HL-60 (cell line): ENCODE measurements at places on chromosomes 11 and 22.

- no peak for DNase-seq
These were observed 9.1 kb upstream of the PGA3 start for GRCh38 chr11:61194169-61194671.

DNA sequence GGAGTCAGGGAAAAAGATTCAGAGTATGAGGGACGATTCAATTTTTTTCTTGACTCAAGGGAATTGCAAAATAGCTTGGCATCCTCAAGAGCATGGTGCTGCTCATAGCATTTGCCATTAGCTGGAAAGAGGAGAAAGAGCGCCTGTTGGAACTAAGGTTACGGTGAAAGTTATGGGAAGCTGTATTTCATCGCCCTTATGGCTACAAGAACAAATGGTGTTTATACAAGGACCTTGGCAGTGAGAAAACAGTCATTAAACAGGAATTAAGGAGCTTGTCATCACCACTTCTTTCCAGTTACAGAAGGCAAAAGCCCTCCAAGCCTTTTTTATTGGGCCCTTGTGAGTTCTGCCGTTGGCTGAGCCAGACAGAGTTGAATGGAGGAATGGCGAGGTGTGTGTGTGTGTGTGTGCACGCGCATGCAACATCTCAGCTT is 74.2 kb downstream of the ALX4 start:
- no peak for DNase-seq

GRCh38 chr22:48937032-48937639 is 890.5 kb downstream of the BRD1 start:
- DNase-seq: no peak

GRCh38 chr22:30790366-30790765 is 95.7 kb downstream of the OSBP2 start:
- DNase-seq: no peak

- DNase-seq: no peak
These were observed 18.3 kb upstream of the PEX26 start for GRCh38 chr22:18059473-18059872.

- DNase-seq: peak; percentile 15
These were observed 27.1 kb upstream of the TMA7B start for GRCh38 chr22:39932918-39933649.

DNA sequence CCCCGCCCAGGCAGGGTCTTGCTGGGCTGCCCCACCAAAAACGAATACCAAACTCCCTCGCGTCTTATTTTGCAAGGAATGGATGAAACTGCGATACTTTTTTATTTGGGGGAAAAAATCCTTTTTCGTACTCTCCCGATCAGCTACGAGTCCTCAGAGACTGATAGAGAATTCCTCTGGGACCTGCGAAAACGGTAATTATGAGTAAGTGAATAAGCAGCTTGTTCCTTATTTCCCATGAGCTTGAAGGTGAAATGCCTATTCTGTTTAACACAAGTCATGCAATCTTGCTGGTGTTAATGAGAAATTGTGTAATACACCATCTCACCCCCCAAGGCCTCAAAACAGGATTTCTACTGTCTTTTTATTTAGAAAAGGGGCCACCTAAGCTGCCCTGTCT is 5.5 kb downstream of the GRK3 start:
- DNase-seq: peak; percentile 62

GRCh38 chr11:104856607-104857006 is 41.7 kb downstream of the CASP12 start:
- DNase-seq: no peak

DNA sequence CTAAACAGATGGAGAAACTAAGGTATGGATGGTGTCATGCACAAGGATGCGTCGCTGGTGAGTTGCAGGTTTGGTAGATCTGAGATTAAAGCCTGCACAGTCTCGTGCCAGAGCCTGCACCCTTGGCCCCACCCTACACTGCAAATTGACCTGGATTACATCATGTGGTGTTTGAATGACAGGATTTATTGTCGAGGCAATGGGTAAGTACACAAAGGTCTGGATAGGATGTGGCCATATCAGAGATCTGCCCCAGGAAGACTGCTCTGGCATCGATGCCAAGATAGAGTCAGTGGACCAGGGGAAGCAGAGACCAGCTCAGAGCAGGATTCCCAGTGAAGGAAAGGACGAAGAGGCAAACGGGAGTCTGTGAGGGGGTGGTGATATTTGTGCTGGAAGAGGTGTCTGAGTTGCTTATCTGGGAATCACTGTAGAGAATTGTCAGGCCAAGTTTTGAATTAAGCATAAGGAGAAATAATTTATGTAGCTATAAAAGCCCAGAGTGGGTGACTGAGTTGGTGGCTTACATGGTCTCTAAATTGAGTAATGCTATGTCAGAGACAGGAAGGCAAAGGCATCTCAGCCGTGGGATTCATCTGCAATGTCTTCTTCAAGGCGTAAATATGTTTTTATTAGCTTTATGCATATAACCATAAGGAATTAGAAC is 499.6 kb upstream of the B3GAT1 start:
- no peak for DNase-seq

- DNase-seq: no peak
These were observed 9.1 kb upstream of the PPARA start for GRCh38 chr22:46140989-46141928.

DNA sequence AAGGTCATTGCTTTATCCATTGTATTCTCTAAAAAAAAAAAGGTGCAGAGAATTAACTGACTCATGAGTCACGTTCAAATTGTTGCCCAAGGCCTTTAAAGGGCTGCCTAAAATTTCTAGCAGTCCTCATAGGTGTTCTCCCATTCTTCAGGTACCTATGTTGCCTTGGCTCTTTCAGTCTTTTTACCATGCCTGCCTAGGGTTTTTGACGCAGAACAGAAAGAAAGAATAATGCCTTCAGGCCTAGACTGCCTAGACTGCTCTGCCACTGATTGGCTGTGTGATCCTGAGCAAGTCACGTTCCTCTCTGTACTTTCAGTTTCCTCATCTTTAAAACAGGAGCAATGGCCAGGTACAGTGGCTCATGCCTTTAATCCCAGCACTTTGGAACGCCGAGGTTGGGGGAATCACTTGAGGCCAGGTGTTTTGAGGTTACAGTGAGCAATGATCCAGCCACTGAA is 21.5 kb downstream of the CTSC start:
- DNase-seq: no peak

- no peak for DNase-seq
These were observed 149.0 kb downstream of the APOL5 start for GRCh38 chr22:35866651-35867050.

DNA sequence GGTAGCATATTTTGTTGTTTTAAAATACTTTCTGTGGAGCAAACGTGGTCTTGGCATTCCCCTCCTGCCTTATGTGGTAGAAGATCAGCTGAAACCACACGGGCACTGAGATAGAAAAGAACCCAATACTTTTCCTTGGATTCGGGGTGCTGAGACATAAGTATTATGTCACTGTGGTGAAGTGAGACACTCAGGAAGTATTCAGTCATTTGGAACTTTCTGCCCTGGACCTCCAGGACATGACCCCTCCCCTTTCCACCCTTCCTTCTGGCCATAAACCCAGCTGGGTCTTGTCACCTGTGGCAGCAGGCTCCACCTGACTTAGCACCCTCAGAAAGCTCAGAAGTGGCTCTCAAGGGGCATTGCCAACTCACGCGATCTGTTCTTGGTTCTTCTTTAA is 123.4 kb downstream of the SWAP70 start:
- no peak for DNase-seq

GRCh38 chr11:32312206-32312817 is 123.0 kb downstream of the WT1 start:
- DNase-seq: no peak

- no peak for DNase-seq
These were observed 22.1 kb downstream of the THOC5 start for GRCh38 chr22:29531419-29531818.

DNA sequence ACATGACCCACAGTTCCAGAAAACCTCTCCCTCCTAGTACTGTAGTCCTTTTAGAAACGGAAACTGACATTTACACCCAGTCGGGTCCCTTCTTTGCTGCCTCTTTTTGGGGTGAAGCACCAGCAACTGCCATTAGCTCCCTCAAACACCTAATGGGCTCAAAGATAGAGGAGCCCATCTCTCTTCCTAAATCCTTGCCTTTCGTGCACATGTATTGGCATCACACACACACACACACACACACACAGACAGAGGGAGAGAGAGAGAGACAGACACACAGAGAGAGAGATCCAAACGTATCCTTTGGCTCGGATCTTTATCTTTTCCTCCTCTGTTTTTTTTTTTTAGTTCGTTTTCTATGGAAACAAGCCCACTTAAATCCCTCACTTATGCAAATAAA is 716 bp downstream of the GRM5 start:
- DNase-seq: no peak

DNA sequence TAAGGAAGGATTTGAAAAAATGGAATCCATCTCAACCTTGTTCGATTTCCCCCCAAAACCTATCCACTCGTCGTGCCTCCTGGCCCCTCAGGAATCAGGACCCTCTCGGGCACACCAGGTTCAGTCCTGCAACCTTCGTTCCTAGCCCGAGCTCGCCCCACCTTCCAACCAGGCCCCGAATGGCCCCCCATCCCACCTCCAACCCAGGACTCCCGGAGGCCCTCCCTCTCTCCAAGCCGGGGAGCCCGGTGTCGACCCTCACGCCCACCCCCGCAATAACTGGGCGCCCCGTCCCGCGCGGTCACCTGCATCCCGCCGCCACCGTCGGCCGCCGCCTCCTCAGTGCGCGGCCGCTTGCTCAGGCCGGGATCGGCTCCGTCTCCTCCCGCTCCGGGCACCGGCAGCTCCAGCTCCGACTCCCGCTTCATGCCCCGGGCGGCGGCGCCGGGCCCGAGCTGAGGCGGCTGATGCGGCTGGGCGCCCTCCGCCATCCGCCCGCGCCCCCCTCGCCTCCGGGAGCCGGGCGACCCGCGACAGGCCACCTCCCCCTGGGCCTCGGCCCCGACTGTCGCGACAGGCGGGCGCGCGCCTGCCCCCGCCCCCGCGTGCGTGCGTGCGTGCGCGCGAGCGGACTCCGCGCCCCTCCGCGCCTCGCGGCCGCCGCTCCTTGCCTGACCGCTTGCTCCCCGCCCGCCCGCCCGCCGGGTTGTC is 534 bp downstream of the RBFOX2 start:
- no peak for DNase-seq

- DNase-seq: no peak
These were observed 9.4 kb downstream of the EHD1 start for GRCh38 chr11:64868904-64869570.

GRCh38 chr22:33829546-33830280 is 90.6 kb downstream of the LARGE1 start:
- DNase-seq: no peak

DNA sequence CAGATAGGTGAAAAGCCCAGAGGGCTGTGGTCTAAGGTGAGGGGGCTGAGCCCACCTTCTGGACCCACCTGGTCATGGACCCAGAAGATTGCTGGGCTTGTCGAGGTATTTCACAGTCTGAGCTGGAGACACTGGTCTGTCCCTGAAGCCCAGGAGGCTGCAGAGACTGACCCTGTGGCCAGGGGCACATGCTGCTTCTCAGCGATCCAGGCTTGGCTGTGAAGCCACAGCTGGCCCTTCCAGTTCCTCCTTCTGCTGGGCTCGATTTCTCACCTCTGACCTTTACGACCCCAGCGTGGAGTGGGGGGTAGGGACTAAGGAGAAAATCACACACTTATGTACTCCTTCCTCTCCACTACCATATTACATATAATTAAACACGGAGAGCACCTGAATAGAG is 88.5 kb downstream of the NECTIN1 start:
- no peak for DNase-seq

GRCh38 chr11:67644472-67645418 is 5.2 kb upstream of the TBX10 start:
- no peak for DNase-seq

DNA sequence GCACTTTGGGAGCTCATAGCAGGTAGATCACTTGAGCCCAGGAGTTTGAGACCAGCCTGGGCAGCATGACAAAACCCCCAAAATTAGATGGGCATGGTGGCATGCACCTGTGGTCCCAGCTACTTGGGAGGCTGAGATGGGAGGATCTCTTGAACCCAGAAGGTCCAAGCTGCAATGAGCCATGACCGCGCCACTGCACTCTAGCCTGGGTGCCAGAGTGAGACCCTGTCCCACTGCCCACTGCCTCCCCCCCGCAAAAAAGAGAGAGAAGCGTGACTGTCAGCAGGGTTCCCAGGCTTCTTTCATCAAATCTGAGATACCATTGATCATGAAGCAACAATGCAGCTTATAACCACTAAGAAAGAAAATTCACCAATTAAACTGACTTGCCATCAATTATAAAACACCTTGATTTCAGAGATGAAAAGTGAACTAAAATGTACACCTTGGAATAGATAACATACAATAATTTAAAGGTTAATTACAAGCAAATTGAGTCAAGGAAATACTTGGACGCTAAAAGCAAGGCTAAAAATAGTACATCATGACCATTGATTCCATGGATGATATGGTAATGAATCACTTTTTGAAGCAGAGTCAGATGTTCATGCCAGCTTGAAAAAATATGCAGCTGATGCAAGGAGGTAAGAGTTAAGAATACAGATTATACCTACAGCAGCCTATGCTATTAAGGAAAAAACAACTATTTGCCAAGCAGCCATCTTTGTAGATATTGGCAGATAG is 90.8 kb upstream of the ALKBH3 start:
- no peak for DNase-seq

GRCh38 chr11:39807904-39808303 is 1651.5 kb downstream of the LRRC4C start:
- no peak for DNase-seq

GRCh38 chr11:109728056-109728455 is 306.1 kb downstream of the C11orf87 start:
- no peak for DNase-seq

DNA sequence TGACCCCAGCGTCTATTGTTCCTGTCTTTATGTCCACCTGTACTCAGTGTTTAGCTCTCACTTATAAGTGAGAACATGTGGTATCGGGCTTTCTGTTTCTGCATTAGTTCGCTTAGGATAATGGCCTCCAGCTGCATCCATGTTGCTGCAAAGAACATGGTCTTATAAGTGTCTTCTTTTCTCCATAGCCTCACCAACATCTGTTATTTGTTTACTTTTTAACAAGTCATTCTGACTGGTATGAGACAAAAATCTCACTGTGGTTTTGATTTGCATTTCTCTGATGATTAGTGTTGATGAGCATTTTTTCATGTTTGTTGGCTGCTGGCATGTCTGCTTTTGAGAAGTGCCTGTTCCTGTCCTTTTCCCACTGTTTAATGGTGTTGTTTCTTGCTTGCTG is 21.7 kb upstream of the SLN start:
- DNase-seq: no peak

- DNase-seq: no peak
These were observed 4.6 kb downstream of the ISX start for GRCh38 chr22:35070451-35071093.

DNA sequence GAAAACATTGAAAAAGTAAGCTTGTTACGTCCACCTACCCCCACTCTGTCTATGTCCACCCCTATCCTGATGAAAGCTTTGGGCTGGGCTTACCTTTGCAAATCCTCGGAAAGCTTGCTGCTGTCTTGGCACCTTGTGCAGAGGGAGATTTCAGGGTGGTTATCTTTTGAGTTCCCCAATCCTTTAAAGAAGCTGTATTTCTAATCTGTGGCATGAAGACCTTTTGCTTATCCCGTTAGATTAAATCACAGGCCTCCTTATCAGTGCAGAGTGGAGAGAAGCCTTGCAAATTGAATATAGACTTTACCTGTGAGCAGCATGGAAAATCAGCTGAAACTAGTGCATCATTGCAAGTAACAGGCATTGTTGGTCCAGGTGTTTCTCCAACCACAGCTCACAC is 580.6 kb upstream of the ANO5 start:
- DNase-seq: no peak
